CD4-positive, alpha-beta memory T cell (primary cell): ENCODE measurements at places on chromosomes 16 and 17. TPM values are rescaled to one million over a fixed set of nuclear protein-coding genes. Genes with fewer than 3 reads are reported as not detected.

Gene PIK3R5
- total RNA-seq, result 89.4 TPM

GRCh38 chr16:22297871-22298733 lies 893 bp downstream of the POLR3E start:
- no peaks in the 10 kb centered on the region for H3K27me3 ChIP-seq
- DNase-seq, result peak; percentile 83
- H3K27ac ChIP-seq, result peak overlapping the region; percentile 99
- peaks cover 37% of the 10 kb centered on the region for H3K4me1 ChIP-seq
- peak overlapping the region; percentile 30 for H3K4me3 ChIP-seq
- peaks cover 16% of the 10 kb centered on the region for H3K36me3 ChIP-seq

Gene SPECC1
- total RNA-seq, result 13.4 TPM

- peaks cover 32% of the 10 kb centered on the region for H3K36me3 ChIP-seq
- H3K4me1 ChIP-seq, result peaks cover 71% of the 10 kb centered on the region
- no peaks in the 10 kb centered on the region for H3K27me3 ChIP-seq
- DNase-seq, result peak; percentile 88
Observed at GRCh38 chr16:89723279-89724250, 2.2 kb downstream of the ZNF276 start.

DNA sequence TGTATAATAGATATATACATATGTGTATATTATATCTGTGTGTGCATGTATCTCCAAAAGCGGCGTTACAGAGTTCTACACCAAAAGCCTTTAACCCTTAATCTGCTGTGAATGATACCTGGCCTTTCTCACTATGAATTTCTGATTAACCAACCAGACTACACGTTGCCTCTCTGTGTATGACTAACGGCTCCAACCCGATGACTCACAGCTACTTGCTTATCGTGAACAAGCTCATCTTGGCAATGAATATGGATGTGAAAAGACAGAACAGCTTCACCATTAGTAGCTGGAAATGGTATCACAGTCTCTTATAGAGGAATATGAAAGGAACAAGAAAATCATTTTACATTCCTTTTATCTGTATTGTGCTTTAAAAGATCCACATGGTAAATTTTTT lies 23.8 kb upstream of the ARHGAP44 start:
- no peaks in the 10 kb centered on the region for H3K36me3 ChIP-seq
- H3K27ac ChIP-seq, result no peak overlapping the region
- no peak for DNase-seq
- H3K4me3 ChIP-seq, result no peak overlapping the region
